ENCODE measurements at places on chromosomes 5 and 9.

DNA sequence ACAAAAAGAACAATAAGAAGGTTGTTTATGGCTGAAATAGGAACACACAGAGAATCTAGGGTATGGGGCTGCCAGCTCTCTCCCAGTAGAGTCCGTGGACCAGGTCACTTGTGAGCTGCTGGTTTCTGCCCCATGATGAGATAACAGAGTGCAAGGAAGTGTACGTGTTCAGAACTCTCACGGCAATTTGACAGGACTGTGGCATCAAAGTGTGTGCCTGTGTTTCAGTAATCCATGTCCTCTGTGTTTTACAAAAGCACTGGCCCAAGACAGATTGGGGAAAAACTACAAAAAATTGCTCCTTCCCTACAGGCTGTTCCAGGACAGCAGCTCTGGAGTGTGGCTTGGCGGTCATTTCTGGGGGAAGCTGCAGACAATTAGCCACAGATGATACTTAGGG lies 184.6 kb downstream of the AUH start:
- DNase-seq, result no peak

- no peak for DNase-seq
These were observed 3.5 kb downstream of the HBEGF start for GRCh38 chr5:140342896-140343295.

- DNase-seq, result peak; percentile 2
These were observed 152.8 kb downstream of the MCTP1 start for GRCh38 chr5:95132096-95132495.

GRCh38 chr5:177447066-177447610 lies 524 bp downstream of the PRR7 start:
- DNase-seq, result peak; percentile 93

DNA sequence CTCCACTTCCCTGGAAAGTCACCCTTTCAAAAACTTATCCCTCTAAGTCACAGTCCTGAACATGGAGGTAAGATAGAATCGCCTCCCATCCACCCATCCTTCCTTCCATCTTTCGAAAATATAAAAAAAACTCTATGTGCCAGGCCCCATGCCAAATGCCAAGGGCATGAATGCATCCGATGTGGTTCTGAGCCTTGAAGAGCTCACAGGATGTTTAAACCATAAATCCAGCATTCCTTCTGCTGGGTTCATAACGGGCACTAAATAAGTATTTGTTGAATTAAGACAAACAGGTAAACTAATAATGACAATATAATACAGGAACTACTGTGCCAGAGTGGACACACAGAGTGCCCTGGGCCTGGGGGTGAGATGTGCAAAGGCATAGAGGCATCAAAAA lies 147.3 kb downstream of the TTLL11 start:
- DNase-seq, result no peak

All from brain (organoid and tissue), 16 donors.